Stimulated activated CD4-positive, alpha-beta T cell treated with anti-CD3 and anti-CD28 coated beads, Interleukin-4, amount 100 ng/mL, for 1 hour (primary cell): ENCODE measurements at places on chromosomes 7 and 10.
A peak's percentile ranks its signal among the peaks of the same experiment; 100 is the strongest.

- no peak for DNase-seq
These were observed 914 bp downstream of the ZNF37A start for GRCh38 chr10:38094927-38095574.

GRCh38 chr10:12707461-12708185, 293.9 kb downstream of the CCDC3 start:
- peak; percentile 29 for DNase-seq

DNA sequence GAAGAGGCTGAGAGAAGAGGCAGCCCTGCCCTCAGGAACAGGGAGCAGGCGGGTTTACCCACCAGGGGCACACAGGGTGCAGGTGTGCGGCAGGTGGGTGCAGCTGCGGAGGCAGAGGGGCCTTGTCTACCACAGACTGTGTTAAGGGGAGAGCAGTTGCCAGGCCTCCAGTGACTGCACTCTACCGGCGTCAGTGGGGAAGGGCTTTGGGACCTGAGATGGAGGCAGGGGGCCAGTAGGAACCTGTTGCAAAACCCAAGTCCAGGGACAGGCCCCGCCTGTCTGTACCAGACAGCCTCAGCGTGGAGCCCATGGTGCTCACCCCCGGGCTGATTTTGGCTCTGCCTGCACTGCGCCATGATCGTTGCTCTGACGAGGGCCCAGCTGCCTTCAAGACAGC, 507.6 kb upstream of the FOXK1 start:
- DNase-seq: no peak

DNA sequence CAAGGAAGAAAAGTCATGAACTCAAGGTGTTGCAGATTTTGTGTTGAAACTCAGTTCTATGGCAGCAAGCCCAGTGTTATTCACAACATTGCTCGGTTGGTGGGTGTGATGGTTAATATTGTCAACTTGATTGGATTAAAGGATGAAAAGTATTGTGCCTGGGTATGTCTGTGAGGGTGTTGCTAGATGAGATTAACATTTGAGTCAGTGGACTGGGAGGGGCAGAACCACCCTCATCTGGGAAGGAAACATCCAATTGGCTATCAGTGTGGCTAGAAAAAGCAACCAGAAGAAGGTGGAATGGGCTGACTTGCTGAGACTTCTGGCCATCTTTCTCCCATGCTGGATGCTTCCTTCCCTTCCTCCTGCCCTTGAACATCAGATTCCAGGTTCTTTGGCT, 353.2 kb downstream of the ADRA2A start:
- DNase-seq: no peak

GRCh38 chr10:77541247-77541646, 96.4 kb downstream of the KCNMA1 start:
- DNase-seq: no peak

DNA sequence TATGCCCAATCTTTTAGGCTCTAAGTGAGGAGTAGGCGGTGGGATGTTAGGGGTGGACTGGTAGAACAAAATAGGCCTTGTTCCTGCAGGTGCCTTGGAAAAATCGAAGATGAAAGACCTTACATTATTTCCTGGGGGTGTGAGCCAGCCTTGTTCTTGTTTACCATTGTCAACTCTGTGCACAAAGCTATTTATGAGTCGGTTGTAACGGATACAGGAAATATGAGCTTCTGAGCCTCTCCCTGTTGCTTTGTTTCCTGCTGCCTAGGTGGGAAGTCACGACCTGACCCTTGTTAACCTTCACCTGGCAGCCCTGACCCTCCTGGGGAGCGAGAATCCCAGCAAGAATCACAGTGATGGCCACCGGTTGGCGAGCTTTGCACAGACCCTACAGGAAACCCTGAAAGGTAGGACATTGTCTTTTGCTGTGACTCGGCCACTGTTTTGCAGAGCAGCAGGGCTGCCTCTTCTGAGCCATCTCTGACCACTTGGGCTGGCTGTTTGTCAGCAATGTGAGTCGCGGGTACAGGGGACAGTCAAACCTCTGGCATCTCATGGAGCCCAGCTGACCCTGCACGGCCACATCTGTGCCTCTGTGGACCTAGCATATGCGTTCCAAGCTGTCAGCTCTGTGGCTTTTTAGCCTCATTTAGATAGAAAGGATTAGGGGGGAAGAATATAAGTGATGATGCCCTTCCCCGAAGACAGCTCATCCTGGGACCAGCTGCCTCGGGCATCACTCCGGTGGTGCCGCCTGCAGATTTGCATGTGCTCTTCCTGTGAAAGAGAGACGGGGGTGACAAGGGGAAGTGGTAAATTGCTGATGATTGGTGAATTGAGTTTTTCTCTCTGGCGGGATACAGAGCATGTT, 102.1 kb upstream of the ANLN start:
- DNase-seq: peak; percentile 42
